ENCODE measurements at places on chromosomes 6 and 20. TPM values are rescaled to one million over a fixed set of nuclear protein-coding genes. Genes with fewer than 3 reads are reported as not detected.

DNA sequence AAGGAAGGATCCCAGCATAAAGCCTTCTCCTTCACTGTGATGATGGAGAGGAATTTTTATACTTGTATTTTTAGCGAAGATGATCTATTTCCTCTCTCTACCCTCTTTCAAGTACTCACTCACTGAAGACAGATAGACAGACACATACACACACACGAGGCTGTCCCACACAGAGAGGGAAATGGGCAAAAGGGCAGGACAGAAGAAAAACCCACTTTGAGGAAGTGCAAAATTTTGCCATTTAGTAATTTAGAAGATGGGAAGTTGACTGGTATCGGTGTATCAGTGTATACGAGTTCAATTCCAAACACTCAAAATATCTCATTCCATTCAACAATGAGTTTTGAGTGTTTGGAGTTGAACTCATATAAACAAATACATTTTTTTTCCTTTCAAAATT is 30.9 kb downstream of the HEBP2 start:
- DNase-seq = no peak

- DNase-seq = peak; percentile 77
These were observed at the start of gene RAD21L1 for GRCh38 chr20:1225783-1226654. Gene RAD21L1, plus strand, starts transcription at chr20:1226044. Its CDS starts 2,410 bp downstream, at chr20:1228454.

GRCh38 chr6:146980900-146981329 is 223.3 kb upstream of the STXBP5 start:
- no peak for DNase-seq

GRCh38 chr20:16865406-16865805 is 117.2 kb downstream of the OTOR start:
- DNase-seq = no peak

- no peak for DNase-seq
These were observed 133.8 kb downstream of the BTBD3 start for GRCh38 chr20:12051206-12052163.

- no peak for DNase-seq
These were observed 494.1 kb upstream of the CITED2 start for GRCh38 chr6:139868576-139868975.

CLIC5 gene
- total RNA-seq = 4.0 TPM

GRCh38 chr6:161917645-161918044 is 643.8 kb upstream of the AGPAT4 start:
- DNase-seq = no peak

SLC13A3 gene
- 0.14 TPM for total RNA-seq

EPPIN gene
- not detected for total RNA-seq

GRCh38 chr20:2114127-2114959 is 12.7 kb downstream of the STK35 start:
- DNase-seq = no peak

RIPPLY2 gene
- total RNA-seq = not detected

PRDM13 gene
- total RNA-seq = not detected
